ENCODE measurements at places on chromosomes 4 and X. TPM values are rescaled to one million over a fixed set of nuclear protein-coding genes. Genes with fewer than 3 reads are reported as not detected.

SOWAHB gene
- total RNA-seq: 21.1 TPM

GRCh38 chrX:39204945-39205344 lies 403.7 kb downstream of the MID1IP1 start:
- no peak for DNase-seq

PHEX gene
- 16.6 TPM for total RNA-seq

DNAAF6 gene
- total RNA-seq: not detected

DNA sequence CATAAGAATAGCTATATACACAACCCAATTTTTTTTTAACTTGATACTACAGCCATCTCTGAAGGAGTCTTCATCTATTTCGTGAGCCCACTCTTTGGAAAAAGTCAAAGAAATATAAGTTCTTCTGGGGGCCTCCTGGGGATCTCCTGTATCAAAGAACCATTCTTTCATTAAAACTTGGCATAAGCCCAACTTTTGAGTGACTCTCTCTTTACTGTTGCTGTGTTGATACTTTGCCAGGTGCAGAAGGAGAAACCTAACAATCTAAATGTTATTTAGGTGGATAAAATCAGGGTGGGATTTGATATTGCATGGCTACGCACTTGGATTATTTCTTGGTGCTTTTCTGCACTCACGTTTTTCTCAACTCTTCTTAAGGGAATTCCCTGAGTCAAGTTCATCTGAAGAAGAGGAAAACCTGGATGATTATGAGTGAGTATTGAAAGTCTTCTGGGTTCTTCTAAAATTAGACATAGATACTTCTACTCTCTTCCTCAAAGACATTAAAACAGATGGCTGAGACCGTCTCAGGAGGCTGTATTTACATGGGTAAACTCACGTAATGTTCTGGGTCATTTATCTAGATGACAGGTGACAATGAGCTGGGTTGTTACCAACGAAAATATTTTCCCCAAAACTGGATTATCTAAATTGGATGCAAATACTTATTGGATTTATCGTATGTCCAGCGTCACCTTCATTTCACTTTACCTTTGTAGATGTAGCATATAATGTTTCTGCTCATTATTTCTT lies 25.2 kb downstream of the BMX start:
- peak; percentile 10 for DNase-seq

DNA sequence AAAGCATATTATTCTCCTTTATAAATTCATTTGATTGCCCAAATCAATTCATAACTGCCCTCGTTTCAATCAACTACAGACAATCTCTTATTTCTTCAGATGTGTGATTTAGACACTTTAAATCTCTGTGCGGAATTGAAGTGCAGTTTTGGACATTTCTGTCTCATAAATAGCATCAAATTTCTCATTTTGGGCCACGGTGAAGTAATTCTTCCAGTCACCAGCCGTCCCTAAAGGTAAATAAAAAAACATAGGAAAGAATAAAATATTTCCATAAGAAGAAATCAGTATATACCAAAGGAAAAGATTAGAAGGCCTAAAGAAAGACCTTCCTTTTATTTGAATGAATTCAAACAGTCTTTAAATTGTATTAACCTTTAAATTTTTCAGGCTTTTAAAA lies 33.4 kb downstream of the SULT1B1 start:
- DNase-seq: no peak

GRCh38 chr4:174933083-174933482 lies 14.9 kb downstream of the ADAM29 start:
- DNase-seq: no peak

GRCh38 chr4:155629956-155630355 lies 36.7 kb upstream of the GUCY1A1 start:
- no peak for DNase-seq

DNA sequence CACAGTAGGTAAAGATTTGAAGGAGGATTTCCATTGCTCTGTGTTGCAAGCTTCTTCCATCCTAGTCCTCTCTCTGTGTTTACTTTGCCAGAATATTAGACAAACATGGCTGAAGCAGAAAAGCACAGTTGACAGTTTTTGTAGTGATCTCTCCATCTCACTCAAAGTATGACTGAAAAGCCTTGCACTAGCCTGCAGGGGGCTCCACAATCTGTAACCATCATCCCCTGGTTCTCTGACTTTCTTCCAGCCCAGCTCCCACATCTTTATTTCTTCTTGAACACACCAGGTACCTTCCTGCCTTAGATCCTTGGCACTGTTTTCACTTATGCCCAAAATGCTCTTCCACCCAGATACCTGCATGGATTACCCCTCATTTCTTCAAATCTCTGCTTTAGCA lies 34.1 kb upstream of the HHIP start:
- peak; percentile 20 for DNase-seq

DNA sequence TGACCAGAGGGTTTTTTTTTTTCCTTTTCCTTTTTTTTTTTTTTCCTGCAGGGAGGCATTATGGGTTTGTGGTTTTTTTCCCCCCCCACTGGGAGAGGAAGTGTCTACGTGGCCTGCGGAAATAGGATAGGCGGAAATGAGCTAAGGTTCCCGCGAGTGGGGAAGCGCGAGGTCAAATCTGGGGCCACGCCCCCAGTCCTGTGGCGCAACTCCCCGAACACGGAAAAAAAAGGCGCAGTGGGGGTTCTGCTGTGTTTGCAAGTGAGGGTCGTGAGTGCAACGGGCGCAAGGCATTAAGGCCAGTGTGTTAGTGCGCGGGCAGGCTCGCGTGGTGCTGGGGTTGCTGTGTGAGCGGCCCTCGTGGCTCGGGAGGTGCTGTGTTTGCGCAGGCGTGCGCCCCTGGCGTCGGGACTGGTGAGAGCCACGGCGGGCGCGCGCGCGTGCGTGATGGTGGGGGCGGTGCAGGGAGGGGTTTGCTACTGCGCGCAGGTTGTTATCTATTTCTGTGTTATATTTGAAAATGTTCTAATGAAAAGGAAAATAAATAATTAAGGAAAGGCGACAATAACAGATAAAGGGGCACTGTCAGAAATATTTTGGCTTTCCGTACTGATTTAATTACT lies 685 bp upstream of the MORF4L2 start:
- peak; percentile 46 for DNase-seq

- peak; percentile 17 for DNase-seq
Observed at GRCh38 chrX:155179346-155179997, 36.8 kb upstream of the VBP1 start.

AVPR2 gene
- not detected for total RNA-seq

NPY1R gene
- 0.26 TPM for total RNA-seq

DNA sequence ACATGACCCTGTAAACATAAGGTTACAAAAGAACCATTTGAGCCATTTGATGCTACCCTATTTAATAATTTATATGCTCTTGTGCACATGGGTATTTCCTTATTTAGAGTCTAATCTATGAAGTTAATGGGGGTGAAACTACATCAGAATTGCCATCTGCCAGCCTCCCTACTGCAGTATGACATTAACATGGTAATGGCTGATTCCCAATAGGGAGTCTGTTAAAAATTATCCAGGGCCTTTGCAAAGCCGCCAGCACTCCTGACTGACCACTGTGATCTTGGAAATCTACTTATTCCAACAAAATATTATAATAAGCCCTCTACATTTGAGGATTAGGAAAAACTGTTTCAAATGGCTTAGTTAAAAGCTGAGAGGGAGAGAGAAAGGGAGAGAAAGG lies 153.7 kb downstream of the CLCN4 start:
- DNase-seq: no peak

DNA sequence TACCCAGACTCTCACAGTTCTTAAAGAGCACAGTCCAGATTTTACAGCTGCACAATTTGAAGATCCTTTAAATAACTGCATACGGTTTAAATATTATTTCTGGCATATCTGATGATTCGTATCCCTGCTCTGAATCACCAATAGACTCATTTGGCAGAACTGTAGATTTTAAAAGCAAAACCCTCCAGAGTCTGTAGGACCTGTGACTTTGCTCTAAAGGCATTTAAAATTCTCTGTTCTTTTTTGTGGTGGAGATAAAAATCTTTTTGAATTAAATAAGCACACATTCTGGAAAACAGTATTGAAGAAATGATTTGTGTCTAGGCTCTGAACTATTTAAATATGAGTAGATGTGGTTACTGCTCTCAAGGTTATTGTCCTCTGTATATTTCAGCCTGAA lies 246.2 kb upstream of the PITX2 start:
- no peak for DNase-seq

GRCh38 chr4:165325732-165326512 lies 1.5 kb upstream of the MSMO1 start:
- peak; percentile 95 for DNase-seq

GRCh38 chrX:43939187-43939926 lies 33.8 kb downstream of the NDP start:
- DNase-seq: peak; percentile 20

- DNase-seq: peak; percentile 92
Observed at GRCh38 chr4:95761426-95761825, 78.5 kb upstream of the PDHA2 start.

DNA sequence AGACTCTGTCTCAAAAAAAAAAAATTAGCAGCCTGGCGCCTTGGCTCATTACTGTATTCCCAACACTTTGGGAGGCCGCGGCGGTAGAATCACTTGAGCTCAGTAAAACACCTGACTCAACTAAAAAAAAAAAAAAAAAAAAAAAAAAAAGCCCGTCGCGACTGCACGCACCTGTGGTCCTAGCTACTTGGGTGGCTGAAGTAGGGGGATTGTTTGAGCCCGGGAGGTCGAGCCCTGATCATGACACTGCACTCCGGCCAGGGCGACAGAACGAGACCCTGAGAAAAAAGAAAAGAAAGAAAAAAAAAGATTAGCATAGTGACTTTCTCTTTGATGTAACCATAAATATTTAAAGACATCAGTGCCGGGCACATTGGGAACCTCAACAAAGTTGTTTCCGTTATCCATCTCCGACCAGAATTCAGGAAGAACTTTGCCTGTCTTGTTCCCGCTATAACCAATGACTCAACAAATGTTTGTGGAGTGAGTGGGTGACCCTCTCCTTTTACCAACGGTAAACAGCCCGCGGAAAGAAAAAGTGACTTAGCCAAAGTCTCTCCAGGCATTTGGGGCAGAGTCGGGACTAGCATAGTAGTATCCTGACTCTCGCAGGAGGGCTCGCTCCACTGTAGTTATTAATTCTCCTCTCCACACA lies 553 bp upstream of the MED28 start:
- DNase-seq: peak; percentile 86

PDZD4 gene
- under 0.01 TPM for total RNA-seq
